ENCODE measurements at places on chromosomes 12 and 14.

DNA sequence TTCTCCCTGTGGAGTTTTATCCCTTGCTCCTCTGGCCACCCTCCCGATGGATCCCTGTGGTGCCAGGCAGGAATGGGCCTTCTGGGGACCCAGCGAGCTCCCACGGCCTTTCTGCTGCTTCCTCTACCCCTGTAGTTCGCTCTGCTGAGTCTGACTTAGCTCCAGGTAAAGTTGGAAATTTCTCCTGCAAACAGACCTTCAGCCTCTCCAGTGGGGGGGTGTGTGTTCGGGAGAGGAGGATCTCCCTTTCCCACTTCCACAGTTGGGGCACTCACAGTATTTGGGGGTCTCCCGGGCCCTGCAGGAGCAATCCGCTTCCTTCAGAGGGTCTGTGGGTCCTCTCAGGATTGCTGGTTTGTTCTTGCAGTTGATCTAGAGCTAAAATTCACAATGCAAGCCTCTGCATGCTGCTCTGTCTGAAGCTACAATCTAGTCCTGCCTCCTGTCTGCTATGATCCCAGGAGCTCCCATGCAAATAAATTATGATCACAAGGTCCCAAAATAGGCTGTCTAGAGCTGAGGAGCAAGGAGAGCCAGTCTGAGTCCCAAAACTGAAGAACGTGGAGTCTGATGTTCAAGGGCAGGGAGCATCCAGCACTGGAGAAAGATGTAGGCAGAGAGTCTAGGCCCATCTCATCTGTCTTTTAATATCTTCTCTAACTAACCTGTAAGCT lies 18.3 kb downstream of the MTRFR start:
- DNase-seq, result no peak

- no peak for DNase-seq
Measured at GRCh38 chr12:4734625-4735340, 14.6 kb downstream of the GALNT8 start.

GRCh38 chr14:73392329-73393257 lies 65.8 kb downstream of the NUMB start:
- DNase-seq, result no peak

- DNase-seq, result peak; percentile 88
Measured at GRCh38 chr14:50061664-50062437, 54.5 kb downstream of the VCPKMT start.

- no peak for DNase-seq
Measured at GRCh38 chr14:94558842-94559241, 2.4 kb upstream of the SERPINA4 start.

DNA sequence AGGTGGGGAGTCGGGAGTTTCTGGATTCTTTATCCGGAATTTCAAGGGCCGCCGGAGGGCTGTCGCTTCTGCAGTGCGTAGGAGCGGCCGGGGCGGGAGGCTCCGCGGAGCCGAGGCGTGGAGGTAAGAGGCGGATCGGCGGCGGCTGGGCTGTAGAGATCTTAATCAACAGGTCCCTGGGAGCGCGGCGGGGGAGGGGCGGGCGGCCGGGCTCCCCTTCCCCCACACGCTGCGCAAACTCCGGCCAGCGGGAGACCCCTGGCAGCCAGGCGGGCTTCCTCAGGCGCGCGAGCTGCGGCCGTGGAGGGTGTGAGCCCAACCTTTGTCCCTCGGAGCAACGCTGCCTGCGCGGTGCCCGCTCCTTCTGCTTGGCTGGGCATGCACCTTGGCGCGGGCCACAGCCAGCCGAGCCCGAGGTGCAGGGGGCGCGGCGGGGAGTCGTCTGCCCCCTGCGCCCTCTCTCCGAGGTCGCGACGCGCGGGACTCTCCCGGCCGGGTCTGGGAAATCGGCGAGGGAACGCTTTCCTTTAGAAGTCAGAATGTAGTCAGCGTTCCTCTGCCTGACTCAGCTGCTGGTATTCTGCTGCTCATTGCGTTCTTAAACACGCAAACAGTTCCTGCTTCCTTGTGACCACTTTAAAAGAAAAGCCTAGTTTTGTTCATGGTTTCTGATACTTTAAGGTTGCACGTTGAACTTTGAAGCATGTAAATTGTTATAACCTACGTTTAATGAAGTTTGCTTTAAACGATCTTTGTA lies at the start of gene PALS1:
Gene PALS1 (plus strand): TSS at position 25 of the 757 bp plus-strand sequence. CDS start 37,736 bp downstream, outside the sequence.
- peak; percentile 24 for DNase-seq

DNA sequence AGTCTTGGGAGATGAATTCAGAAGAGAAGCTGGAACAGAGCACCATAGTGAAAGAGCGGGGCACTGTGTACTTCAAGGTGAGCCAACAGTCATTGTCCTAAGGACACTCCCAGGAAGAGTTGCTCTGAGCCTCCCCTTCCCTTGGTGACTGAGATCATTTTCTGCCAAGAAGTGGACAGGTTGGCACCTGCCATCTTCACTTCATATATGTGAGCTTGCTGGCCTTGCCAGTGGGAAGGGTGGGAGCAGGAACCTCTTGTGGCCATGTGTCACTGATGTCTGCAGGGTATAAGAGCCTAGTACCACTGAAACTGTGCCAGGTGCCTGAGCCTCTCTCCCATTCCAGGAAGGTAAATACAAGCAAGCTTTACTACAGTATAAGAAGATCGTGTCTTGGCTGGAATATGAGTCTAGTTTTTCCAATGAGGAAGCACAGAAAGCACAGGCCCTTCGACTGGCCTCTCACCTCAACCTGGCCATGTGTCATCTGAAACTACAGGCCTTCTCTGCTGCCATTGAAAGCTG lies 5.3 kb downstream of the FKBP4 start:
- DNase-seq, result no peak

DNA sequence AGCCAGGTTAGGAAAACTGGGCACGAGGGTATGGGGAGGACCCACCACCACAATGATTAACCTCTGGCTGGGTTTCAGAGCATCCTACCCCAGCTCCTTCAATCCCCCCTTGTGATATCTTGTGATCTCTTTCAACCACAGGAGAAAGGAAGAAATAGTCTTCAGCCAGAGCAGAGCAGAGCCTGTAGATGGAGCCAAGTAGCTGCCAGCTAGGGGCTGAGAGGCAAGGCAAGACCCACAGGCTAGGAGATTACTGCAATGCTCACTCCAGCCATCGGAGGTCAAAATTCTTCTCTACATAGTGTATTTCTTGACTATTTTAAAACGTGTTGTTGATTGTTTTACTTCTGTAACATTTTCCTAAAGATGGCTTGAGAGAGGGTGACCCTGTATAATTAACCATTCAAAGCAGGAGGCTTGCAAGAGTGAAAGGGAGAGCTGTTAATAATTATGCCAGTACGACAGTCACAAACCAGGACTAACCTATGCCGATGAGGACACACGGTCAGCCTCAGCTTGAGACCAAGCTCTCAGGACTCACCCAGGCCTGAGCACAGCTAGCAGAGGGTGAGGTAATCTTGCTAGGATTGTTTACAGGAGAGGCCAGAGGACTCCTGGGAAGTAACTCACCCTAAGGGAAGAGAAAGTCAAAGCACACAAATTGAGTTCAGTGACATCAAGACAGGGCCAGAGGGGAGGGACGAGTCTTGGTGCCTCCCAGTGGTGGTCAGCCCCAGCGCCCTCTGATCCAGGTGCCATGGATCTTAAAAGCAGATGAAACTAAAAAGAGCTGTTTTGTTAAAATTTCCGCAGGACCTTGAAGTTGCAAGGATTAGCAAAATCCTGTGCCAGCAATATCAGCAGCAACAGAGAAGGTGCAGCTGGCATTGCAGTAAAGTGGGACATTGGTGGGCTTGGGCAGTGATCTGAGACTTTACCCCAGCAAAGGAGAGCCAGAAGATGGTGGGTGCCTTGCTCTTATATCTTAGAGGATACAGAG lies 29.8 kb upstream of the CDKN3 start:
- DNase-seq, result peak; percentile 28

DNA sequence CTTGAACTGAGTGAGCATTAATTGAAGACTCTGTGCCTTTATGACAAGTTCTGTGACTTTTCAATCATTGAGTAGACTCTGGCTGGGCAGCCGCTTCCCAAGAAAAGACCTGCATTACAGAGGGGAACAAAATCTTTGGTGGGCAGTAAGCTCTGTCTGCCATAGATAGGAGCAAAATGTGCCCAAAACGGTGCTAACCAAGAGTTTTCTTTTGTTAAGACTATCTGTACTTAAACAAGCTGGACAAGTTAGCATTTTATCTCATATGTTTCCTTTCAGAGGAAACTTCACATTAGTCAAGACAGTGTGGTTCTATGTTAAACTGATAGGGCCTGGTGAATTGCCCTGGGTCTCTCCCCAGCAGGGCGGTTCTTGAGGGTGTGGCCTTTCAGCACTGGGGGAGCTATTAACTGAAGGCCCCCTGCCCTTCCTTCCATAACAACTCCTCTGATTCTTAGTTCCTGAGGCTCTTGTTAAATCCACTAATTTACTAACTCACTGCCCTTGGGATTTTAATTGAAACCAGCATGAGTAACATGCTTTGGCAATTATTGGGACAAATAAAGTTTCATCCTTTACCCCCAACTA lies 219.6 kb downstream of the KTN1 start:
- no peak for DNase-seq

GRCh38 chr12:33290703-33291102 lies 148.9 kb downstream of the SYT10 start:
- no peak for DNase-seq

- peak; percentile 3 for DNase-seq
Measured at GRCh38 chr12:43758247-43758727, 303 bp downstream of the PUS7L start.

- no peak for DNase-seq
Measured at GRCh38 chr12:85138833-85139232, 102.7 kb downstream of the LRRIQ1 start.

- peak; percentile 77 for DNase-seq
Measured at GRCh38 chr14:68814539-68815297, 21.9 kb upstream of the ZFP36L1 start.

DNA sequence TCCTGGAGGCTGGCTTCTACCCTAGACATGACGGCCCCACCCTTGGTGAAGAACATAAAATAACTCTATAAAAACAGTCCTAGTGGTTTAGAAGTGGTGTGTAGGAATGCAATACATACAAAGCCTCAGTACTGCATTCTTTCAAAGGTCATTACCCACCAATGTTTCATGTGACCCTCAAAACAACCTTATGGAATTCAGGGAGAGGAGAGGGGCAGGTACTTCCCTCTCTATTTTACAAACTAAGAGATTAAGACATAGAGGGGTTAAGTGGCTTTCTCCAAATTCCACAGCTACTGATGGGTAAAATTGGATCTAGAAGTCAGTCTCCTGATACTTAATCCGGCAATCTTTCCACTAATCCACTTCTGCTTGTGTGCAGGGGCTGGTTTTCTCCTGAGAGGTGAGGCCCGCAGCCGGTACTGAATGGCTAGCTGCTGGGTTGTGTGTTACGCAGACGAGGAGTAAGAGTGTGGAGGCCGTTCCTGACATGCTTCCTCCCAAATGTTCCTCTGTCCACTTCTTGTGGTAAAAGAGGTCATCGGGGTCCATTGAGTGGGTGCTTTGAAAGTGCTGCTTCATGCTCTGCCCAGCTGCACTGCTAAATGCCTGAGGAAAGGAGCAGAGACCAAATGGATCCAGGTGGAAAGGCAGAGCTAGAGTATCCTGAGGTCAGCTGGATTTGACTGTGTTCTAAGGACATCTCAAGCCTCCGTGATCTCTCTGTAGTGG lies 16.2 kb downstream of the SLC7A8 start:
- no peak for DNase-seq

Data from CD4-positive, alpha-beta T cell treated with Interleukin-6 at 100 ng/mL for 8 hours (primary cell).